ENCODE measurements at places on chromosomes 7 and 10. TPM values are rescaled to one million over a fixed set of nuclear protein-coding genes. Genes with fewer than 3 reads are reported as not detected.

The AGR2 gene
- 1.2 TPM for total RNA-seq

The SMO gene
- 22.1 TPM for total RNA-seq

The SYCE1 gene
- 2.4 TPM for total RNA-seq

The CEP55 gene
- 0.08 TPM for total RNA-seq

The SNCG gene
- total RNA-seq: 2.0 TPM

The AKR1C2 gene
- total RNA-seq: 1,010 TPM

The C10orf53 gene
- not detected for total RNA-seq

The POLR2J2 gene
- 3.7 TPM for total RNA-seq

The TRIM73 gene
- 4.2 TPM for total RNA-seq

The FAM13C gene
- total RNA-seq: 1.3 TPM

The LOXL4 gene
- 0.55 TPM for total RNA-seq

The GPR15LG gene
- 0.20 TPM for total RNA-seq

The LRRN3 gene
- total RNA-seq: 0.48 TPM

The KCNMA1 gene
- total RNA-seq: 44.0 TPM

The GIMAP1 gene
- 1.4 TPM for total RNA-seq

The NRAP gene
- total RNA-seq: 0.05 TPM

The TSPAN13 gene
- total RNA-seq: 41.3 TPM

The EN2 gene
- total RNA-seq: not detected

The IFIT3 gene
- 8.7 TPM for total RNA-seq

The ZNF3 gene
- total RNA-seq: 14.5 TPM

The AOAH gene
- 3.3 TPM for total RNA-seq

The ATE1 gene
- 20.1 TPM for total RNA-seq

The TUBB8 gene
- not detected for total RNA-seq

The SEMA3D gene
- total RNA-seq: 0.25 TPM

The AHR gene
- total RNA-seq: 24.7 TPM

The RET gene
- 1.1 TPM for total RNA-seq

The TAS2R41 gene
- total RNA-seq: 0.45 TPM

The SPOCK2 gene
- 1.6 TPM for total RNA-seq

The CUZD1 gene
- total RNA-seq: 1.6 TPM

All from left lobe of liver (tissue), 2 donors.